Activated CD4-positive, alpha-beta T cell treated with anti-CD3 and anti-CD28 coated beads, Interleukin-2, amount 10 ng/mL, durations not matched to agents 24 days and 14 days (primary cell): ENCODE measurements at places on chromosomes 3 and 15. TPM values are rescaled to one million over a fixed set of nuclear protein-coding genes. Genes with fewer than 3 reads are reported as not detected.

DNA sequence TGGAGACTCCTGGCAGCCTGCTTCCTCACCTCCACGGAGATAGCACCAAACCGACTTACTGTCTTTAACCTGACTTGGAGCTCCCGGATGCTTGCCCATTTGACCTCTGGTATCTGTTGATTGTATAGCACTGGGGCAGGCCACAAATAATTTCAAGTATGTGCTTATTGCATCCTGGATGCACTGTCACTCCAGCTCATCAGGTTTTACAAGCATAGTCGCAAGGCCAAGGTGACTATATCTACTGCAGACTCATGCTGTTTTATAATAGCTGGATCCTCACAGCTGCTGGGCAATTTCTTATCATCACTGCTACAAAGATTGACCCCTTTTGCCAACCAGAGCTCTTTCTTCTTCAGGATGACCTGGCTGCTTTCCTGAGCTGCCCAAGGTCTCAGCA lies 45.6 kb downstream of the PEX5L start:
- DNase-seq: no peak
- no peak overlapping the region for H3K4me3 ChIP-seq
- peaks cover 3% of the 10 kb centered on the region for H3K27me3 ChIP-seq
- H3K4me1 ChIP-seq: no peaks in the 10 kb centered on the region

DNA sequence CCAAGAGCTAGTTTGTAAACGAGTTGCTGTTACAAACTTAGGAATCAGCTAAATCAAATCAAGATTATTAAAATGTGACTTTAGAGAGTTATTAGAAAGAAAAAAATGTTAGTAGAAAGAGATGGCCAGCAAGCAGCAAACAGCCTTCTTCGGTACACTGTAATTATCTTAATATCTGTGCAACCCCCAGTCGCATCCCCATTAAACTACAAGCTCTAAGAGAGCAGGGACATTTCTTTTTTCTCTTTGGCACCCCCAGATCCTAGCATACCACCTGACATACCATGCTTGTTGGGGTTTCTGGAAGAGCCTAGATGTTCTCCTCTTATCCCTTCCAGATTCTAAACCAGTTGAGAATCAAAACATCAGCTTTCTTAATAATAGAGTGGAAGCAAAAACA lies 45.1 kb upstream of the LIPC start:
- H3K4me1 ChIP-seq: peaks cover 12% of the 10 kb centered on the region
- H3K27ac ChIP-seq: no peak overlapping the region
- DNase-seq: no peak
- H3K36me3 ChIP-seq: no peaks in the 10 kb centered on the region
- no peak overlapping the region for H3K4me3 ChIP-seq

DNA sequence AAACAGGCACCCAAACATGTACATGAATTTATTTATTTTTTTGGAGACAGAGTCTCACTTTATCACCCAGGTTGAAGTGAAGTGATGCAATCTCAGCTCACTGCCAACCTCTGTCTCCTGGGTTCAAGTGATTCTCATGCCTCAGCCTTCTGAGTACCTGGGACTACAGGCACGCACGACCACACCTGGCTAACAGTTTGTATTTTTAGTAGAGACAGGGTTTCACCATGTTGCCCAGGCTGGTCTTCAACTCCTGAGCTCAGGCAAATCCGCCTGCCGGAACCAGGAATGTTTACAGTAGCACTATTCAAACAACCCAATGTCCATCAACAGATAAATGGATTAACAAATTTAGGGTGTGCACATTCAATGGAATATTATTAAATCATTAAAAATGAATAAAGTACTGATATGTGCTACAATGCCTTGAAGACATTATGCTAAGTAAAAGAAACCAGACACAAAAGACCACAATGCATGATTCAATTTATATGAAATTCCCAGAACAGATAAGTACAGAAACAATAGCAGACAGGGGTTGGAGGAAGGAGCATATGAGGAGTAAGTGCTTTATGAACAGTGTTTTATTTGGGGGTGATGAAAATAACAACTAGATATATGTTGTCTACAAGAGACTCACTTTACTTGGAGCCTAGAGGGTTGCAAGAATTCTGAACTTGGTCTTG lies 1.3 kb downstream of the LEO1 start:
- H3K27me3 ChIP-seq: peaks cover 2% of the 10 kb centered on the region
- peaks cover 29% of the 10 kb centered on the region for H3K4me1 ChIP-seq
- peaks cover 28% of the 10 kb centered on the region for H3K36me3 ChIP-seq

The TEX55 gene
- total RNA-seq: not detected in 2 replicates

The GCSAM gene
- 1.6 and 1.7 TPM in 2 replicates for total RNA-seq

The IGF2BP2 gene
- total RNA-seq: 0.64 and 0.89 TPM in 2 replicates

The WDR93 gene
- not detected in 2 replicates for total RNA-seq

The SQOR gene
- total RNA-seq: 103 and 108 TPM in 2 replicates
